ENCODE measurements at places on chromosomes 2 and 18. TPM values are rescaled to one million over a fixed set of nuclear protein-coding genes. Genes with fewer than 3 reads are reported as not detected.

NDUFV2 gene
- polyA plus RNA-seq: 134 TPM

SEPTIN10 gene
- polyA plus RNA-seq: 114 TPM

PROKR1 gene
- 0.32 TPM for polyA plus RNA-seq

ASAP2 gene
- polyA plus RNA-seq: 57.9 TPM

FBXO48 gene
- polyA plus RNA-seq: 1.7 TPM

AGFG1 gene
- 84.0 TPM for polyA plus RNA-seq

ITPRIPL1 gene
- polyA plus RNA-seq: 5.5 TPM

REG3G gene
- polyA plus RNA-seq: not detected

SERPINB3 gene
- not detected for polyA plus RNA-seq

OTOS gene
- 0.33 TPM for polyA plus RNA-seq

GPR55 gene
- 0.24 TPM for polyA plus RNA-seq

KCTD1 gene
- polyA plus RNA-seq: 70.3 TPM

ABCG8 gene
- 0.79 TPM for polyA plus RNA-seq

LDLRAD4 gene
- 9.6 TPM for polyA plus RNA-seq

GPAT2 gene
- polyA plus RNA-seq: 2.3 TPM

TIGD1 gene
- 12.3 TPM for polyA plus RNA-seq

ITGB6 gene
- polyA plus RNA-seq: 20.6 TPM

EFR3B gene
- polyA plus RNA-seq: 6.2 TPM

SOX11 gene
- 17.2 TPM for polyA plus RNA-seq

BOK gene
- polyA plus RNA-seq: 15.9 TPM

ACKR3 gene
- 72.7 TPM for polyA plus RNA-seq

ERFE gene
- 5.1 TPM for polyA plus RNA-seq

Data from right renal cortex interstitium (tissue), 3 donors.